ENCODE measurements at places on chromosomes 6 and 20.
A peak's percentile ranks its signal among the peaks of the same experiment; 100 is the strongest.

- peak; percentile 96 for DNase-seq
These were observed at the start of gene GINM1 for GRCh38 chr6:149565527-149566409. GINM1 (plus strand) TSS chr6:149566375; CDS start chr6:149566415, 40 bp downstream.

- DNase-seq = no peak
These were observed 223.2 kb upstream of the EXOC2 start for GRCh38 chr6:916131-916530.

DNA sequence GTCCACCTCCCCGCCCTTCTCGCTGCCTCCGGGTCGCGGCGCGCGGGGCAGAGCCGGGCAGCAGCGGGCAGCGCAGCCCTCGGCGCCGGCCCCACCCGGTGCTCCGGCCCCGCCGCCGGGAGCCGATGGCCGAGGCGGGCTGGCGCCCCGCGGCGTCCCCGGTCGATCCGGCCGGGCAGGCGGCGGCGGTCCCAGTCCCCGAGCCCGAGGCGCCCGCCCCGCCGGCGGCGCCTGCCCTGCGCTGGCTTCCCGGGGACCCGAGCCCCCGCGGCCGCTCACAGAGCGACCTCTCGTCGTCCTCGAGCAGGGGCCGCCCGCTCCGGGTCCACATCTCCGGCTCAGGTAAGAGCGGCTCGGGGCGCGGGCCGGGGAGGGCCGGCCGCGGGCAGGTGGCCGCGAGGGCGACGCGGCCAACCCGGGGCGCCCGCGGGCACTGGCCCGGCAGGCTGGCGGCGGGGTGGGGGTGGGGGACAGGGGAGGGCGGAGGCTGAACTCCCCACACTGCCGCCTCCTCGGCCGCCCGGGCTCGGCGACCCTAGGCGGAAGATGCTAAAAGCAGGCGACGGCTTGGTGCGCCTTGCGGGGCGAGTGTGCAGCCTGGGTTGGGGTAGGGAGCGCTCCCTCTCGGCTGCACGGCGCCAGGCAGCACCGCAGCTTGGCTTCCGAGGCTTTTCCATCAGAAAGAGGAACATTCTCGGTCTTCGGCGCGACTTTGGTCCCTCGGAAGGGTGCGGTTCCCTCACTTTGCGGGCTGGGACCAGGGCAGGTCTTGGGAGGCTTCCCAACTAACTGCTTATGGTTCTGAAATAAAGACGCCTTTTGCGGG, 25.6 kb upstream of the FUCA2 start:
- DNase-seq = peak; percentile 46

DNA sequence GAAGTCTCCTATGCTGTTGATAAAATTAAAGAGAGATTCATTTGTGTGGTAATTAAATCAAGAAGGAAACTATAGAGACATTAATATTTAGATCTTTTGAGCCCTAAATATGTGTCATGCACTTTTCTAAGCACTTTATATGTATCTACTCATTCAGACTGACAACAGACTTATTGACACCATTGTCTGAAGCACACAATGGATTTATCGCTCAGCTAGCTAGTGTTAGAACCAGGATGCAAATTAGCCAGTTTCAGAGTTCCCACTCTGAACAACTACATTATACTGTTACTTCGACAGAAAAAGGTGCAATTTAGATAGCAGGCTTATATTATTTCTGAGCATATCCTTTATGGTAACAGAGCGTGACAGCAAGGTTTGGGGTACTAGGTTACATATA, 27.7 kb upstream of the KIAA0408 start:
- DNase-seq = no peak

DNA sequence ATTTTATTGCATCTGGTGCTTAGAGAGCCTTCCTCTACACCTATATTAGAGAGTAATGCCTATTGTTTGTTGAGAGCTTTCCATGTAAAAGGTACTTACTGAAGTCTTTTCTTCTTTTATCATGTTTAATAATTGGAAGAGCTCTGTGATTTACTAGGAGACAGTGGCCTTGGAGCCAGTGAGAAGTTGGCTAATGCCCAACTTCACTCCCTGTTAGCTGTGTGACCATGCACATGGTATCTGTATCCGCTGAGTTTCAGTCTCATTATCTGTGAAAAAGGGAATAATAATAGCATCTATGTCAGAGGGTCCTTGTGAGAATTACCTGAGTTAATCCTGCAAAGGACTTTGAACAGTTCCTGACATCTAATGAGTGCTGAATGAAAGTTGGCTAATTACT, 105.0 kb downstream of the CD109 start:
- DNase-seq = no peak

- DNase-seq = no peak
These were observed 81.8 kb downstream of the SGK1 start for GRCh38 chr6:134235937-134236751.

GRCh38 chr20:37350649-37351574, 5.0 kb downstream of the SRC start:
- DNase-seq = no peak

DNA sequence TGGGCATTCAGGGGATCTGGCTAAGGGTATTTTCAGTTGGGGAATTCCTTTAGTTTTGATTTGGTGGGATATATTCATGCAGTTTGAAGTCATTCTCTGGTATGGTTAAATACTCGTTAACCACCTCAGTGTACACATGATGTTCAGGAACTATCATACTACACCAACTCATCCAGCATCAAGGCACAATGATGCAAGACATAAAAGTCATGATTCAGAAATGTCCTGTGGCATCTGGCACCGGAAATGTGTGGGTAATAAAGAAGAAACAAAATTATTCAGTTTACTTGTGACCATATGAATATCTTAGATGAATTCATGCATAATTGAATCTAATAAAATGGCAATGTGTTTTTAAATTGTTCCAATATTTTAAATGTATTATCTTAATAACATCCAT, 129.0 kb upstream of the BMP5 start:
- DNase-seq = no peak

GRCh38 chr6:149455031-149455732, 29.6 kb downstream of the ZC3H12D start:
- DNase-seq = no peak

- DNase-seq = no peak
These were observed 11.6 kb upstream of the TFB1M start for GRCh38 chr6:155325700-155326516.

DNA sequence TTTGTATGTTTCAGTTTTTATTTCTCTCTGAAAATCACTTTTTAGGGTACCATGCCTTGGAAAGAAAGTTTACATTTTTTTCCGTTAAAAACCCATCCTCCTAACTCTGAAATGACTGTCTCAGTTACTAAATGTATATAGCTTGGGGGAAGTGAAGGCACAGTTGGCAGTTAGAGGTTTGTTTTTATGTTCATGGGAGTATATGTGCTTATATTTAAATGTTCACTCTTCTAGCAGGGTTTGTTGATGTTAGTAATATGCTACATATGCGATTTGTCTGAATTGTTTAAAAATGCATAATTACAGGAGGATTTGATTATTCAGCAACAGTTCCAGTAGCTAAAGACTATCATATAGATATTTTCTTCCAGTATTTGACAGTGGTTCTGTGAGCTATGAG, 31.1 kb downstream of the CDKAL1 start:
- no peak for DNase-seq

GRCh38 chr6:148593130-148593812, 153.6 kb upstream of the UST start:
- no peak for DNase-seq

DNA sequence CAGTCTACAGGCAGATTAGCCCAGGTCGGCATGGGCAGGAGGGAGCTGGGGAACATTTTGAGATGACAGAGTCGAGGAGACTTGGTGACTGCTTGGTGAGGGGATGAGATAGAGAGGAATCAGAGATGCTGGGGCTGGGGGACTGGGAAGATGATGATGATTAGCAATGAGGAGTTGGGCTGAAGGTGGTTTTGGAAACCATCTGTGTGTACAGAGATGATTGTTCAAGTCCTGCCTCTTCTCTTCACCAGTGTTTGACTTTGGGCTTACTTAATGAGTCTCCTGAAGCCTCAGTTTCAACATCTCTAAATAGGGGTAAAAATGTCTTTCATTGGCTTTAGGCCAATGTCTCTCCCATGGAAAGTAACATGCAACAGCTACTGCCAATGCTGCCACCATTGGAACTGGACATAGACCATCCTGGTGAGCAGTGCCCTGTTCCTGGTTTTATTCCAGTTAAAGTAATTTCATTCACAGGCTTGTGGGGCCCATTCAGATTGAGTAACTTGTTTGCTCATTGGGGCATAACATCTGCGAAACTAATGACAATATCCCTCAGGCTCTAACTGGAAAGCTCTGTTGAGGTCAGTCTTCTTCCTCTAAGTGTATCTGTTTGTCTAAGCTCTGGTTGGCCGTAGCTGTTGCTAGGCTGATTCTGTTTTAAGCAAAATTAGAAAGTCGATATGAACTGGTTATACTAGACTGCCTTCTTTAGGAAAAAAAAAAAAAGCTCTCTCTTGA, 99.1 kb downstream of the ARMC2 start:
- peak; percentile 80 for DNase-seq

- DNase-seq = no peak
These were observed at the start of gene C20orf141 for GRCh38 chr20:2814587-2815051. C20orf141 (plus strand) TSS chr20:2814987; CDS start chr20:2815185, 198 bp downstream.

GRCh38 chr6:3063733-3064700, 4.3 kb upstream of the RIPK1 start:
- DNase-seq = peak; percentile 88

DNA sequence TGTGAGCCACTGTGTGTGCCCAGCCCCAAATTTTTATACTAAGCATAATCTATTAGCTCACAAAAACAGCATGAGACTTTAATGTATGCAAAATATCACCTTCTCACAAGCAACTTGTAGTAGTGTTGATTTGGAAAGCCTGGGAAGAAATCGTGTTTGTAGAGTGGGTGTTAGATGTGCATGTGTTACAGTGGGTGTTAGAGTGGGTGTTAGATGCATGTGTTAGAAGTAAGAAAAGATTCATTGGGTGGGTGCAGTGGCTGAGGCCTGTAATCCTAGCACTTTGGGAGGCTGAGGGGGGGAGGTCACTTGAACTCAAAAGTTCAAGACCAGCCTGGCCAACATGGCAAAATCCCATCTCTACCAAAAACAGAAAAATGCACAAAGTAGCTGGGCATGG, 6.3 kb upstream of the SCAF8 start:
- DNase-seq = no peak

- no peak for DNase-seq
These were observed 15.9 kb downstream of the KIZ start for GRCh38 chr20:21141825-21142224.

GRCh38 chr6:101391772-101392585, 1.5 kb upstream of the GRIK2 start:
- DNase-seq = no peak

DNA sequence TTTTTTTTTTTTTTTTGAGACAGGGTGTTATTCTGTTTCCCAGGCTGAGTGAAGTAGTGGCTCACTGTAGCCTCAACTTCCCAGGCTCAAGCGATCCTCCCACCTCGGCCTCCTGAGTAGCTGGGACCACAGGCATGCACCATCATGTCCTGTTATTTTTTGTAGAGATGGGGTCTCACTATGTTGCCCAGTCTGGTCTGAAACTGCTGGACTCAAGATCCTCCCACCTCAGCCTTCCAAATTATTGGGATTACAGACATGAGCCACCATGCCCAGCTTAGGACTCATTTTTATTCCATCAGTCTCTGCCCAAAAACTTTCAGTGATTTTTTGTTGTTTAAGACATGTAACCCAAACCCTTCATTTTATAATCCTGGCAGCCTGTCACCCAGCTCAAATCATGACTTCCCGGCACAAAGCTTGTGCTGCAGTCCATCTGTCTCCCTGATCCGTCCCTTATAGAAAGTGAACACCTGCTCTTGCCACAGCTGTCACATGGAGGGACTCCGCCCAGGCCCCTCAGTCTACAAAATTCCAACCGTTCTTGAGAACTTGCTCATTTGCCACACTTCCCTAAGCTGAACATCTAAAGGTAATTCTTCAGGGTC, 183.9 kb upstream of the JARID2 start:
- DNase-seq = no peak

DNA sequence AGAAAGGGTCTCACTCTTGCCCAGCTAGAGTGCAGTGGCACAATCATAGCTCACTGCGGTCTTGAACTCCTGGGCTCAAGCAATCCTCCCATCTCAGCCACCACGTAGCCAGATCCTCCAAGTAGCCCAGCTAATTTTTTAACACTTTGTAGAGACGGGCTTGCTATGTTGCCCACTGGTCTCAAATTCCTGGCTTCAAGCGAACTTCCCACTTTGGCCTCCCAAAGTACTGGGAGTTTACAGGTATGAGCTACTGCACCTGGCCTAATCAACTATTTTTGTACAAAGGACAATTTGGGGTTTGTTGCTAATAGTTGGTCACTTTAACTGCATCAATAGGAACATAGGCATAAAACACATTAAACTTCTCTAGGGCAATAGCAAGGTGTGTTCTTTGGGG, 29.9 kb upstream of the SYNCRIP start:
- DNase-seq = no peak

GRCh38 chr6:138440296-138440695, 36.3 kb downstream of the HEBP2 start:
- no peak for DNase-seq

GRCh38 chr6:69663215-69663614, 133.6 kb downstream of the LMBRD1 start:
- no peak for DNase-seq

DNA sequence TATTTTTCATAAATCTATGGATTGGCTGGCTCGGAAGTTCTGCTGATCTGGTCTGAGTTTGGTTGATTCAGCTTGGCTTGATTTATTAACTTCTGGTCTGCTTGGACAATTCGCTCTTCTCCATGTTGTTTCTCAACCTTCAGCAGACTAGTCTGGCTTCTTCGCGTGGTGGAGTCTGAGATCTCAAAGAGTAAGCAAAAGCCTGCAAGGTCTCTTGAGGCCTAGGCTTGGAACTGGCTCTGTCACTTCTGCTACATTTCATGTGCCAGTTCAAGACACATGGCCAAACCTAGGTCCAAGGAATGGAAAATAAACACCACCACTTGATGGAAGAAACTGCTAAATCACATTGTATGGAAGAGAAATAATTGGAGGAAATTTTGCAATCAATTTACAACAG, 115.1 kb upstream of the JAG1 start:
- DNase-seq = no peak

DNA sequence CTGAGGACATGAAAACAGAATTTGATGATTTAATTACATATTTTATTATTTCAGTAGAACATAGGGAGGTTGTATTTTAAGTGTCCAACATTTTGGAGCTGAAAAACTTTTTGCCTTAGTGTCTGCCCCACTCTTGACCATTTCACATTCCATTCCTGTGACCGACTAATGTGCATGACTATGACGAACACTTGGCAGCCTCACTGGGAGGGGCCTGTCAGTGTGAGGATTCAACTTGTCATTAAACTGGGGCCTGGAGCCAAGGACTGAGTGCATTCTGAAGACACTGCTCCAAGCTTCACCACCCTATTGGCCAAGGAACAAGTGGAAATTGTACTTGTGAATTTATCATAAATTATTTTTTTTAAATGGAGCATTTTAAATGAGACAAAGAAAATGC, 661.3 kb downstream of the BCKDHB start:
- DNase-seq = no peak

GRCh38 chr6:161369339-161369738, 95.5 kb upstream of the AGPAT4 start:
- no peak for DNase-seq
